T-helper 1 cell treated with Interleukin-12 subunit alpha and Interleukin-12 subunit beta and Interleukin-4 antibody, amounts not matched to agents 30 ng/mL and 1 ng/mL, for 36 hours (primary cell): ENCODE measurements at places on chromosomes 3 and 15. TPM values are rescaled to one million over a fixed set of nuclear protein-coding genes. Genes with fewer than 3 reads are reported as not detected.

CATSPER2 gene
- total RNA-seq, result 7.6 and 9.8 TPM in 2 replicates

SNRPA1 gene
- total RNA-seq, result 104 and 114 TPM in 2 replicates

SNRPN gene
- 51.6 and 54.0 TPM in 2 replicates for total RNA-seq

CYP8B1 gene
- not detected in 2 replicates for total RNA-seq

PIK3CA gene
- 25.1 and 26.0 TPM in 2 replicates for total RNA-seq

DISP2 gene
- total RNA-seq, result 0.22 and 1.0 TPM in 2 replicates

SPINT1 gene
- 4.5 and 4.7 TPM in 2 replicates for total RNA-seq

BRPF1 gene
- total RNA-seq, result 41.3 and 51.1 TPM in 2 replicates

GPR160 gene
- total RNA-seq, result 5.1 and 6.5 TPM in 2 replicates

LDHAL6B gene
- total RNA-seq, result not detected in 2 replicates

EIF4A2 gene
- 359 and 368 TPM in 2 replicates for total RNA-seq

ZKSCAN7 gene
- 0.88 and 1.0 TPM in 2 replicates for total RNA-seq

DUOX1 gene
- 0.02 and 0.07 TPM in 2 replicates for total RNA-seq

SPSB4 gene
- total RNA-seq, result not detected in 2 replicates

SQOR gene
- 124 and 131 TPM in 2 replicates for total RNA-seq

GRAMD2A gene
- total RNA-seq, result 0.20 TPM in 1 of 2 replicates, not detected in the other

PLS1 gene
- total RNA-seq, result 5.0 and 5.6 TPM in 2 replicates

A4GNT gene
- not detected in 2 replicates for total RNA-seq

ZFYVE19 gene
- 33.8 and 34.4 TPM in 2 replicates for total RNA-seq

ATP10A gene
- 51.9 and 60.2 TPM in 2 replicates for total RNA-seq

EDC3 gene
- 41.7 and 51.2 TPM in 2 replicates for total RNA-seq

FAM240A gene
- not detected in 2 replicates for total RNA-seq

KLHDC8B gene
- 2.0 and 2.6 TPM in 2 replicates for total RNA-seq

AHSG gene
- not detected in 2 replicates for total RNA-seq

GABRA5 gene
- not detected in 2 replicates for total RNA-seq

IGSF11 gene
- total RNA-seq, result 0.78 and 0.95 TPM in 2 replicates

PLA1A gene
- 0.12 and 0.41 TPM in 2 replicates for total RNA-seq

PP2D1 gene
- total RNA-seq, result not detected in 2 replicates

PPCDC gene
- 39.6 and 41.3 TPM in 2 replicates for total RNA-seq

SERPINI2 gene
- total RNA-seq, result not detected in 2 replicates

GP5 gene
- total RNA-seq, result 1.9 TPM in 2 replicates

ANKRD63 gene
- not detected in 2 replicates for total RNA-seq
